ENCODE measurements at places on chromosomes 5 and 9.

DNA sequence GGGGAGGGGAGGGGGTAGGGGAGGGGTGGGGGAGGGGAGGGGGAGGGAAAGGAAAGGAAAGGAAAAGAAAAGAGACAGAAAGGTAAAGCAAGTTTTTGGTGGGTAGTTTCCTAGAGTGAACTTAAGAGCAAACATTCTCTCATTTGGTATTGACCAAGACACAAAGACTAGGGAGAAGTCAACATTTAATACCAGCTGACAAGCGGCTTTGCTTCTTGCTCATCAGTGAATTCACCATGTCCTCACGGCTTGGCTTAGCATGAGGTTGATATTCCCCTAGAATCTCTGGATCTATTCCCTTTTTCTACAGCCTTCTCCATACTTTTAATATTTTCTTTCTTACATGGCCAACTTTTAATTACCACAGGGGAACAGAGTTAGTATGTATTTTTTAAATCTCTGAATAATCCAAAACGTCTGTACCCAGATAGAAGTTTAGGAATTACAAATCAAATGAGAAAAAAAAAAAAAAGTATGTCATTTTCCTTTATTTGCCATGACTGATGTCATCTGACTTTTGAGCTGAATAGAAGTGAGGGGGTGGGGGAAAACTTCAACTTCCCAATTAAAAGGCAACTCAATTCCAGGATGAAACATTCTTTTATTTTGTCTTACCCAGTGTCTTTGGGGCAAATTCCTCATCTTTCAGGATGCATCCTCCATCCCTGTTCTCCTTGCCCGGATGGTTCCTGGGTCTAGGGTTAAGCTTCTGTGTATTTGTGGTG is 40.1 kb upstream of the GLIS3 start:
- DNase-seq, result no peak

DNA sequence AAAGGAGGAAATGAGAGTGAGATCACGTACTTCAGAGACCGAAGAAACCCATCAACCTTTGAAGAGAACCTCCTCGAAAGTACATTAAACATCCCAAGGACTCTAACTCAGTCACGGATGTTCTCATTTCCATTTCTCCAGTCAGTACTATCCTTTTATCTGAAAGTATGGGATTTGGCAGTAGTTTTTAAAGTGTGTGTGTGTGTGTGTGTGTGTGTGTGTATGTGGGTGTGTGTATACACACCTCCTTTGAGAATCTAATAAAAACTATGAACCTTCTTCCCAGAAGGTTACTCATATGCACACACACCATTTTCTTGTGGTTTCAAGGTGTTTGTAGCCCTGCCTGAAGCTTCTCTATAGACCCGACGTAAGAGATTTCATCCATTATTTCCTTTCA is 53.9 kb downstream of the PRDM6 start:
- DNase-seq, result no peak

- no peak for DNase-seq
These were observed 60.2 kb upstream of the SRP19 start for GRCh38 chr5:112800891-112801290.

- no peak for DNase-seq
These were observed 107.3 kb downstream of the CD180 start for GRCh38 chr5:67089200-67089725.

- no peak for DNase-seq
These were observed 12.8 kb upstream of the RPS23 start for GRCh38 chr5:82290908-82291307.

DNA sequence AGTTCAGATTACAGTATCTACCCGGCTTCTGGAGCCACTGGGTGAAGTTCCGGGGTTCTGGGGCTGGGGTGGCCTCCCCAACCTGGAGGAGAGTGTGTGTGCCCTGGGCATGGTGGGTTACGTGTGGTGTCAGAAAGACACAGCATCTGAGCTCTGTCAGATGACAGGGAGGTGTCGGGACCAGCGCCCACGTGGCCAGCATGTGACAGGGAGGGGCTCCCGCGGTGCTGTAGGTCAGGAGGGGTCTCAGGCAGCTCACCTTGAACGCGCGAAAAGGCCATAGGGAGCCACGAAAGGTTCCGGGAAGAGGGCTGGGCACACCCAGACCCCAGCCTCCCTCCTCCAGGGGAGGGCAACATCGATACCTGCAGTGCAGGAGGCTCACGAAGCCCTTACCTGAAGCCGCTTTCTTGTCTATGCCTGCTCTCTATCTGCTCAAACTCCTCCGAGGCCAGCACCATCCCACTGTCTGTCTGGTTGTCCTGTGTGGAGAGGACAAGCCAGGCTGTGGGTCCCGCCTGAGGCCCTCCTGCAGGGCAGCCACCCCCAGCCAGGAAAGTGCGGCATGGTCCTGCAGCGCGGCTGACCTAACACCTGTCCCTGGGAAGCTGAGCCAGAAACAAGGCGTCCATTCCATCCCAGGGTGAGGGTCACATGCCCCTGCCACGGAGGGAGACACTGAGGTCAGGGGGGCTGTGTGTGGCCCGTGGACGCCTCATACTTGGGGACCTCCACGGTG is 17.4 kb upstream of the SCGB3A1 start:
- DNase-seq, result no peak

DNA sequence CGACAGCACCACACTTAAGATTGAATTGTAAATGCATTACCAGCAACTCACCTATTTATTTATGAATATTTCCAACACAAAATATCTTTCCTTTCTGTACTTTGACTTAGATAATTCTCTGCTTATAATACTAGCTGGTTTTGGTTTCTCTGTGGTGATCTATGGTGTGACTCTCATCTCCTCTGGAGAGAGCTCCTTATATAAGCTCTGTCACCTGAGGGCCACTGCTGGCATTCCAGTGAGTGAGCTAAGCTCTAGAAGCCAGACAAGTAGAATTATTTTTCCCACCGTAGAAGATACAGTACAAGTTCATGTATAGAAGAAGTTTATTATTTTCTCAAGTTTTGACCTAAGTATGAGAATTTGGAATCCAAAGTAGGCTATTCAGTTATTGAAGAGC is 111.5 kb downstream of the CDC42SE2 start:
- DNase-seq, result no peak

All from NCI-H446 treated with DMSO at 0.1 percent for 48 hours (cell line).